ENCODE measurements at places on chromosomes 5 and 9. TPM values are rescaled to one million over a fixed set of nuclear protein-coding genes. Genes with fewer than 3 reads are reported as not detected.

Gene LCN15
- not detected for total RNA-seq

Gene NPR3
- total RNA-seq = not detected

Gene ANKRD55
- 8.5 TPM for total RNA-seq

Gene FYB1
- 193 TPM for total RNA-seq

Gene RASGEF1C
- not detected for total RNA-seq

Gene SPOCK1
- 0.16 TPM for total RNA-seq

Gene OGN
- total RNA-seq = not detected

Gene SPINK6
- total RNA-seq = not detected

Gene URM1
- total RNA-seq = 77.9 TPM

Gene ARHGEF39
- total RNA-seq = 15.4 TPM
